Activated gamma-delta T cell treated with Interleukin-2 at 50 U/mL for 16 hours (primary cell): ENCODE measurements at places on chromosomes 2 and 18.
A peak's percentile ranks its signal among the peaks of the same experiment; 100 is the strongest.

DNA sequence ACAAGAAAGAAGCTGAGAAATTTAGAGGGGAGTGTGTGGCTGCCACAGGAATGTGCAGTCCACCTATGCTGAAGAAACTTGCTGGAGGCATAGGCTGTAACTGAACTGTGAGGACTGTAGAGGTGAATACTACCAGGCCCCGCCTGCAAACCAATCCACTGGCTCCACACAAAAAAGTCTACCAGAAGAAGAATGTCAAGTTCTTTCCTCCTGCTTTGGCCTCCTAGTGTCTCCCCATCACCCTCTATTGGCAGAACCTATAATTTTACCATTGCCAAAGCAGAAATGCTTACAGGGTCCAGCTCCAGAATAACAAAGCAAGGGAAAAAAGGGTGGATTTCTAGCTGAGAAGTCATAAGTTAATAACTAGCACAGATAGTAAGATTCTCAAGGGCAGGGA is 5.9 kb upstream of the ATP5MC3 start:
- DNase-seq: no peak

DNA sequence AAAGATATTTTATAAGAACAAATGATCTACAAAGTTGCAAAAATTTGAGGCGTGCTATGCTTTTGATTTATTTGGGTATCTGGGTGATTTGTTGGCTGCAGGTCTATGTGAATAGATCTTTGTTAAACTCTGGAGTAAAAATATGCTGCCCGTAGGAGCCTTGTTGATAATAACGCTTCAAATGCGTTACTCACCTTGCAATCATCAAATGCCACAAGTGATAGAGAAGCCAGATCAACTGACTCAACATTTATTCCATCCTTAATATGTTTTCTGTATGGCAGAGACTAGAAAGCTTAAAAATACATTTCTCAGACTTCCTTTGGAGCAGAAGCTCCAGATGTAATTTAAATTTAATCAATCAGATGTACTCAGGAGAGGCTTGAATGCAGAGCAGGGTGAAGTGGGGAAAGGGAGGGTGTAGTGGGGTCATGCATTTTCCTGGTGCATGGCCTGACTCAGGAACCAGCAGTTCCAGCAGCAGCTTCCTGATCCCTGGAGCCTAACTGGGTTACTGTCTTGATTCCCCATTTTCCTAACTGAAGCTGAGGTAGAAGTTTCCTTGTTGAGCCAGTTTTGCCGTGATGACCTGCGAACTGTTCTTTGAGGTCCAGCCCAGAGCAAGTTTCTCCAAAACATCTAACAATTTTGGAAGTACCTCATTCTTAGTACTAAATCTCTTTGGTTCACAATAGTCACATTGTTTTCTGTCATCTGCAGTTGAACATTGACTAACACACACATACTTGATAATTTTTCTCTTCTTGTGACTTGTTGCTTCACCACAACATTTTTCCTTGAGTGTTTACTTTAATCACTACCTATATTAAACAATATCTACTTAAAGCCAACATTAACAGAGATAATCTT is 284.7 kb upstream of the CWC22 start:
- no peak for DNase-seq

- DNase-seq: no peak
Observed at GRCh38 chr2:48258481-48259149, 271.3 kb upstream of the STON1 start.

- DNase-seq: no peak
Observed at GRCh38 chr2:63432373-63432772, 155.9 kb downstream of the WDPCP start.

- no peak for DNase-seq
Observed at GRCh38 chr2:185802926-185803325, 64.3 kb downstream of the FSIP2 start.

- no peak for DNase-seq
Observed at GRCh38 chr2:28093768-28094167, 203.2 kb downstream of the BABAM2 start.

- DNase-seq: no peak
Observed at GRCh38 chr2:59745085-59745484, 808.4 kb downstream of the BCL11A start.

DNA sequence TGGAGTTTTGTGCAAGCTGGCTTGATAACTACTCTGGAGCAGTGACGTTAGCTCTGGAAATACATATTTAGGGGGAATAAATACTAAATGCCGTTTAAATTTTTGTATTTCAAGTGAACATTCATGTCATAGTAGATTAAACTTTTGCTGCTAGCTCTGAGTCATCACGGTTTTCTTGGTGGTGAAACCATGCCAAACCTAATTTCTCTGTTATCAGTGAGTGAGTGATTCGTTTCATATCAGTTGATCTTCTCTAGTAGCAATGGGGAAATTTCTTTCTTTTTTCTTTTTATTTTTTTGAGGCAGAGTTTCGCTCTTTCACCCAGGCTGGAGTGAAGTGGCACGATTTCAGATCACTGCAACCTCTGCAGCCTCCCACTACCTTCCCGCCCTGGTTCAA is 211.1 kb downstream of the PTPRM start:
- DNase-seq: no peak

- DNase-seq: no peak
Observed at GRCh38 chr18:56835331-56835730, 184.2 kb downstream of the WDR7 start.

- DNase-seq: no peak
Observed at GRCh38 chr2:86017901-86018896, 87.5 kb downstream of the POLR1A start.

DNA sequence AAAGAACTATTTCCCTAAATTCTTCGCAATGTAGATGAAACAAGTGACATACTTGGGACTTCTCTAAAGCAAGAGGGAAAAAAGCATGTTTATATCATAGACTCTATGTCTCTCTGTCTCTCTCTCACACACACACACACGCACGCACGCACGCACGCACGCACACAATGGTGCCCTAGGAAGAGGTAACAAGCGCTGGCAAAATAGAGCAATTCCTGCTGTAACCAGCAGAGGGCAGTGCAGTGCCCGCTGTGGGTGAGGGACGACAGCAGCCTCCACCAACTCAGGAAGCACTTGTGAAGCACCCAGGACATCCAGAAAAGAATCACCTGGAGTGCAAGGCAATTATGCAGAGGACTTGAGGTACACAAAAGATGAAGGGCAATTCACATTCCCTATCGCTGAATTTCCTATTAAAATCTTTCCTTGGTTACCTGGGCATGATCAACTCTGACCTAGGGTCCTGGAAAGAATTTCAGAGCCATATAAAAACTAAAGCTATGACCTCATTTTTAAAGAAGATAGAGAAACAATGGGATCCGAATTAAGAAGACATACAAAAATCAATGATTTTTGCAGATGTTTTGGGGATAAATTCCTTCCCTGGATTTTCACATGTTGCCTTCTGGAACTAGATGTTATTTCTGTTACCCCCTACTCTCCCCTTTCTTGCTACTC is 166.4 kb downstream of the PDE11A start:
- DNase-seq: peak; percentile 44

DNA sequence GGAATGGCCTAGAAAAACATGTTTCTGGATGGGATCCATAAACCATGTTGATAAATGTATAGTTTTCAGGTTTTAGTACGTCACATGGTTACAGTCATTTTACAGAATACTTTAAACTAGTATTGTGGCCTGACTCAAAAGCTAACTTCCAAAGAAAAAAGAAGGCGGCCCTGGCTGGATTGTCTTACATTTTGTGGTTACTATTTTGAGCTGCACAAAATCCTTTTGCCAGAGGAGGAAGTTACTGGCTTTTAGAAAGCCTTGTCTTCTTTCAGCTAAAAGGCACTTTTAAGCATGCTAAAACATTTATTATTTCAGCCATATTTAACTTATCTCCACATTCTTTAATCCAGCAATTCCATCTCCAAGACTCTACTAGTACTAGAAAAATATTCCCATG is 227.9 kb downstream of the CDH2 start:
- no peak for DNase-seq
